ENCODE measurements at places on chromosomes 3 and 15.

GRCh38 chr3:134105876-134106556 is 76.3 kb upstream of the SLCO2A1 start:
- DNase-seq, result no peak

DNA sequence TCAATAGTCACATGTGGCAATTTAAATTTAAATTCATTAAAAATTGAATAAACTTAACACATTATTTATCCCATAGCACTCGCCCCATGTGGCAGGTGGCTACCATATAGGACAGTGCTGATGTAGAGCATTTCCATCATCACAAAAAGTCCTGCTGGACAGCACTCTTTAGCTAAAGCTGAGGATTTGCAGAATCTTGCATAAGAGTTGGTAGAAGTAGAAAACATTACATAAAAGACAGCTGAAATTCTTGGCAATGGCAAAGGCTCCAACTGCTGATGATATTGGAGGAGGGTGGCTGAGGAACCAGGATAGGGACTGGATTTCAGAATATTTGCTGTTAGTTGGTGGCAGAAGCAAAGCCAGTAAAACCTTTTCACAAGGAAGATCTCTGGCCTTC is 230.7 kb upstream of the SATB1 start:
- DNase-seq, result no peak

DNA sequence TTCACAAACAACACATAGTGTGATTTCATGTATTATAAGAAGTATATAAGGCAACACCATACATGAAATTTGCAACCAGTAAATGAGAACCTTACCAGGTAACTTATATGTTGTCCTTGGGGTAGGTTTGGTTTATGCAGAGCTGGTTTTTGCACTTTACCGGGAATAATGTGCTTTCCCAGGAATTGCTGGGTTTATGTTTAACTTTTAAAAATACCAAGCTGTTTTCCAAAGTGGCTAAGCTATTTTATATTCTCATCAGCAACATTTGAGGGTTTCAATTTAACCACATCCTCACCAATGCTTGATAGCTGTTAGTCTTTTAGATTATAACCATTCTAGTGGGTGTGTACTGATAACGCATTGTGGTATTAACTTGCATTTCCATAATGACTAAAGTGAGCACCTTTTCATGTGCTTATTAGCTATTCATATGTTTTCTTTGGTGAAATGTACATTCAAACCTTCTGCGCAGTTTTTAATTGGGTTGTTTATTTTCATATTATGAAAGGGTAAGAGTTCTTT is 71.6 kb downstream of the KY start:
- DNase-seq, result no peak

GRCh38 chr15:64712353-64712752 is 63.0 kb downstream of the RBPMS2 start:
- DNase-seq, result no peak

DNA sequence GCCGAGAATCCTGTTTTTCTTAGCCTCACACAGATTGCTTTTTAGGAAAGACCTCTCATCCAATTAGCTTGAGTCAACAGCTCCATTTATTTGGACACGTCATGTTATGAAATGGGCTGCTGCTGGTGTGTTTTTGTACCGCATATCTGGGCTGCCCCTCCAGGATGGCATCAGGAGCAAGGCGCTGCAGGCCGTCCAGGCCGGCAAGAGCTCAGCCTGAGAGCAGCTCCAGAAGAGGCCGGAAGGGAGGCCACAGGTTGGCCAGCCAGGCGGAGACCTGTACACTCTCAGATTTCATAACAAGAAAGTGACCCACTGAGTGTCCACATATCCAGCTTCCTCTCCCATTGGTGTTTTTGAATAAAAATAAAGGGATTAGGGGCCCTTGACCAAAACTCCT is 28.3 kb downstream of the FOXL2NB start:
- DNase-seq, result no peak

- DNase-seq, result no peak
Observed at GRCh38 chr15:101114166-101114565, 137.7 kb downstream of the CHSY1 start.

DNA sequence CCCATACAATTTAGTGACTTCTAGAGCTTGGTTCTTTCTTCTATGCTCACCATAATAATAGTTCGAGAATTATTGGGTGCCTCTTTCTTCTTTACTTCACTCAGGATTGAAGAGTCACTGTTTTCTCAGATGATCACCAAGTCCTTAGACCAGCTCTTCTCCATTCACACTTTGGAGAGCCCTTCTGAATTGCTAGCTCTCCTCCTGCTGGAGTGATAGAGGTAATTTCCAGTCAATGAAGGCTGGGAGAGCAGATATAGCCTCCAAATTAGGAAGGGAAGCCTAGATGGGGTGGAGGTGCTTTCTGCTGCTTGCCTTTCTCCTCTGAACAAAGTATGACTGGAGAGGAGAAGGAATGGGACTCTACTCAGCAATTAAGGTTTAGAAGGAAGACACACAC is 10.7 kb upstream of the BBX start:
- no peak for DNase-seq

DNA sequence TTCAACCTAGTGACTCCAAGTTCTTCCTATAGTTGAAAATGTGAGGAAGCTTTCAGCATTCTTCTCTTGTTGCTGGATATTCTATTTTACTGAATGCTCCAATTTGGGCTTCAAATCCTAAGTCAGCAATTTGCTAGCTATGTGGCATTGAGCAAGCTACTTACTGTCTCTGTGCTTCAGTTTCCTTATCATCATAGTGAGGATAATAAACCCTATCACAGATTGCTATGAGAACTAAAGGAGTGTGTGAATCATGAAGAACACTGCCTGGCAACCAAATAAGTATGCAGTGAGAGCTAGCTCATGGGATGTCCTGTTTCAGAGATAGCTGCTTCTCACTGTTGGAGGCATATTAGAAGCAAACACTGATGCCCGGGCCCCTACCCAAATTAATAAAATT is 163.8 kb upstream of the CDIN1 start:
- no peak for DNase-seq

GRCh38 chr3:41575724-41576123 is 376.4 kb downstream of the CTNNB1 start:
- no peak for DNase-seq

GRCh38 chr15:38941399-38941953 is 376.9 kb upstream of the RASGRP1 start:
- no peak for DNase-seq

DNA sequence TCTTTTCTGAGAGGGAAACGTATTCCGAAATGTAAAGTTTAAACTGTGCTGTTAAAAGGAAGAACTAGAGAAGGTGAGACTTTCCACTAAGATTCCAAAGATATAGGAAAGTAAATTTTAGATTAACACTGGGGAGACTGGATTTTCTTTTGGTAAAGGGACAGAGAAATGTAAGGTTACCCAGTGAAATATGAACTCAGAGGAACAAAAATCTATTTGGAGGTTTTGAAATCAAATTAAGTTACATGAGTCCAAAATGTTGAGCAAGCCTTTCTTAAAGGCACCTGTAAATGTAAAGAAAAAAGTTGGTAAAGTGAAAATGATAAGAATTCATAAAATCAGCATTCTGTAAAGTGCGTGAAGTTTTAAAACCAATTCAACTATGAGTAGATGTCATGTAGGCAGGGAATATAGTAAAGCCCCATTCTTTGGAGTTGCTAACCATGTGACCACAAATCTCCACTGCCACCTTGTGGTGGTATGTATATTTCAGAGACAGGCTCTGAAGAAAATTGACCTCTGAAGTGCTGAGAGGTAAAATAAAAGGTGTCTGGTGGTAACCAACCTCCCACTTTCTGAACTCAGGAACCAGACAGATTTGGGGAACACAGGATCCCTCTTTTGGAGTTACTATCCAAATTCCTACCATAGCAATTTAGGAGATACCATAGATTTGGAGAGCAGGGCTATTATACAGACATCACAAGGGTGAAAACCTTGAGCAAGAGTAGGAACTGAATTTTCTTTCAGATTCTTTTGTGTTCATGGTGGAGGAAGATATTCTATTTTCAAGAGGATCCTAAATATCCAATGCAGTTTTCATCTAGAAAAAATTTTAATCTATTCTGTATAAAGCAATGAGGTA is 215.3 kb downstream of the ROBO2 start:
- DNase-seq, result no peak

- no peak for DNase-seq
Observed at GRCh38 chr15:65300924-65301441, 3.5 kb upstream of the RNU5B-1 start.

DNA sequence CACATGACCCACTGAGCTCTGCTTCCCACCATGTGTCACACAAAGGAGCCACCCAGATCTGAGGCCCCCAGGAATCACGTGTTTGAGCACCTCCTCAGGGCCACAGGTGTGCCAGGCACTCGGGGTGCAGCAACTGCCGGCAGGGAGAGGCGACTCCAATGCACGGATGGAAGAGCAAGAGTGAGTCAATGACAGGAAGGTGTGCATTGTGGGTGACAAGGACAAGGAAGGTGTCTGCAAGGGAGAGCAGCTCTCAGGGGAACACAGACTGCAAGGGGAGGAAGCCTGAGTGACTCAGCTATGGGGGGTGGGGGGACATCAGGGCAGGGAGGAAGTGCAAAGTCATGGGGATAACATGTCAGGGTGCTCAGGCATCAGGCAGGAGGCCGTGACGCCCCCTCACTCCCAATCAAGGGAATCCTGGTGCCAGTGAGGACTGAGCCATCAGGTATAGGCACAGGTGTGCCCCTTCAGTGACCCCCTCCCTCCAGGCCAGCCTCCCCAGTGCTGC is 67.4 kb downstream of the NUP210 start:
- no peak for DNase-seq

- DNase-seq, result no peak
Observed at GRCh38 chr3:111733154-111733553, 125.9 kb upstream of the PHLDB2 start.

DNA sequence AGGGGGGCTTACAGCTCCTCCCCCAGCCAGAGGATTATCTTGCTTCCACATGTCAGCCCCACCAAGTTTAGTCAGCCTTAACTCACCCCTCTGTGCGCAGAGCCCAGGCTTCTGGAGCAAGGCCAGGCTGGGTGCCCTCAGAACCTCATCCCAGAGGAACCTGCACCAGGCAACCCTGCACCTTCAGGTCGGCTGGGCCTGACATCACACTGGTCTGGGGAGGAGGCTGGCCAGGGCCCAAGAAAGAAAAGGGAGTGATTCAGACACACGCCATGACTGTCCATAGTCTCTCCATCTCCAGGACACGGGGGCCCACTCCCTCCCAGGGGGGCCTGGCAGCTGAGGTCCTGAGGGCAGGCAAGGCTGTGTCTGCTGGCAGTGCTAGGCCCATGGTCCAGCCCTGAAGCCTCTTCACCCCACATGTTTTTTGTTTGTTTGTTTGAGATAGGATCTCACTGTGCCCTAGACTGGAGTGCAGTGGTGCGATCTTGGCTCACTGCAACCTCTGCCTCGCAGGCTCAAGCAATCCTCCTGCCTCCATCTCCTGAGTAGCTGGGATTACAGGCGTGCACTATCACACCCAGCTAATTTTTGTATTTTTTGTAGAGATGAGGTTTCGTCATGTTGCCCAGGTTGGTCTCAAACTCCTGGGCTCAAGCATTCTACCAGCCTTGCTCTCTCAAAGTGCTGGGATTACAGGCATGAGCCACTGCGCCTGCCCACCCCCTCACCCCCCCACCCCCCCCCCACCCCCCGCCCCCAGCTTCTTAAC is 11.1 kb downstream of the TNK2 start:
- no peak for DNase-seq

DNA sequence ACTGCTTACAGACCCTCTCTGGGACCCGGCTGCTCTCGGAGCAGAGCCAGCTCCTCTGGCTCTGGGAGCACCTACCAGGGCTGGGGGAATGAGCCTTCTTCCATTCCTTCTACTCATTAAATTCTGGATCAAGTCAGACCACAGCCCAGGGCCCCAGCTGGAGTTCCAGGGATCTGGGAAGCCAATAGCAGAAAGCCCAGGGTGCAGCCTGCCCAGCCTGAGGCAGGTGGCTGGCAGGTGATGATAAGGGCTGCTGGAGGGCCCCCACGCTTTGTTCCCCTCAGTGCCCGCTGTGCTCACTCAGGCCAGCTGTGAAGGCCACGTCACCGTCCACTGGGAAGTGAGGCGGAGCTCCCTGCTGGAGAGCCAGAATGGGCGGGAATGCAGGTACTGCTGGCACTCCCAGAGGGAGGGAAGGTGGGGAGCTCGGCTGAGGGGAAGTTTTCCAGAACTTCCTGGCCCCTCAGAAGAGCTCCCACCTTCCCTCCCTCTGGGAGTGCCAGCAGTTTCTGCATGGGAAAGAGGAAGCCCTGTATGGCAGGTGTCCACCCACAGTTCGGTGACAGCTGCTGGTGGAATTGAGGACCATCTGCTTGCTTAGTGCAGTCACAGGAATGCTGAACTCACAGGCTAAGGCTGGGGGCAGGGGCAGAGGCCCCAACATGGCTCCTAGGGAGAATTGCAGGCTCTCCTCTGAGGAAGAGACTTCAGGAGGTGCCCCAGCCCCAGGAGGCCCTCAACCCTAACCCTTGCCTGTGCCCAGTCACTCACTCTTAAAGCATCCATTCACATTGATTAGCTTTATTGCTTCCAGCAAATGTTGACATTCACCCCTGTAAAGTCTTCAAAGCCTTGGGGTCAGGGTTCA is 12.6 kb upstream of the RTP3 start:
- no peak for DNase-seq

DNA sequence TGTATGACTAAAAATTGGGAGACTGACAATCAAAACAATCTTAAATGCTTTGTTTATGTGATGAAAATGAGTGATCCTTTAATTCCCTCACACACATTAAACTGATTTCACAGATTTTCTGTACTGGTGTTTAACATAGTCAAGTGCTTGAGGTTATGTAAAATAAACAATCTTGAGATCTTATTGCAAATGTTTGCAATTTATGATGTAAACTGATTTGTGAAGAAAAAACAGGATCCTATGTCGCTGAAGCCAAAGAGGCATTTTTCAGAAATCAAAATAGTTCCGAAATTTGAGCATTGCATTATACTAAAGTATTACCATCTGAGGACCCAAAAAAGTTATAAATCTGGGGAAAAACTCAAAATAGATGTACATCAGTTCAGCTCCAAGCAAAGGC is 12.7 kb downstream of the SHOX2 start:
- no peak for DNase-seq

DNA sequence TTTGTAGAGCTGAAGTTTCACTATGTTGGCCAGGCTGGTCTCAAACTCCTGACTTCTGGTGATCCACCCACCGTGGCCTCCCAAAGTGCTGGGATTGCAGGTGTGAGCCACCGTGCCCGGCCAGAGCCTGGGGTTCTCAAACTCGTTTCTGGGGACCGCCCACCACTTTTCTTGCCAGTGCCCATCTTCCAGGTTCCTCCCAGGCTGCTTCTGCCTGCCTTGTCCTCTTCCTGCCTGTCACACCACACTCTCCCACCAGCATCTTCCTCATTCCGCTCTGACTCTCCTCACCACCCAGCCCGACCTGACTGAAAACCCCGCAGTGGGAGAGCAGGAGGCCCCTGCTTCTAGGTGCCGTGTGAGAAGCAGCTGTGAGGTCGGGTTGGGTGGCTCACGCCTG is 3.1 kb upstream of the DYNLT2B start:
- DNase-seq, result no peak

DNA sequence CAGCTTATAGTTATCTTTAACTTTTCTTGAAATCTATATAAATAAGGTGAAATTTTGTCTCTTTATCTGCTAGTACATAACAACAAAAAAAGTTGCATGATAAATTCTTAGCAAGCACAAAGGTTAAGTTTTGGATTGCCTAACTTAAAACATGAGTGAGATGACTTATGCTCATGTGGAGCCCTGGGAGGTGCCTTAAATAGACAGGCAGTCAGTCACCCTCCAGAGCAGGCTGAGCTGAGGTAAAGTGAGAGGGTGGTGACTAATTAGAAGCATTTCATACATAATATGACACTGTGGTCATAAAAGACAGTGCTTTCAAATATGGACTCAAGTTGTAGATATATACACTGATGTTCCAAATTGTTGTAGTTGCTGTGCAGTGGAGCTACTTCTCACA is 14.6 kb upstream of the MME start:
- no peak for DNase-seq

All from stimulated activated naive CD4-positive, alpha-beta T cell treated with Interleukin-2 at 50 U/mL for 16 hours (primary cell).